SJSA1 (cell line): ENCODE measurements at places on chromosomes 12 and 14.

- DNase-seq = no peak
Measured at GRCh38 chr12:93078059-93078458, 149.0 kb upstream of the EEA1 start.

DNA sequence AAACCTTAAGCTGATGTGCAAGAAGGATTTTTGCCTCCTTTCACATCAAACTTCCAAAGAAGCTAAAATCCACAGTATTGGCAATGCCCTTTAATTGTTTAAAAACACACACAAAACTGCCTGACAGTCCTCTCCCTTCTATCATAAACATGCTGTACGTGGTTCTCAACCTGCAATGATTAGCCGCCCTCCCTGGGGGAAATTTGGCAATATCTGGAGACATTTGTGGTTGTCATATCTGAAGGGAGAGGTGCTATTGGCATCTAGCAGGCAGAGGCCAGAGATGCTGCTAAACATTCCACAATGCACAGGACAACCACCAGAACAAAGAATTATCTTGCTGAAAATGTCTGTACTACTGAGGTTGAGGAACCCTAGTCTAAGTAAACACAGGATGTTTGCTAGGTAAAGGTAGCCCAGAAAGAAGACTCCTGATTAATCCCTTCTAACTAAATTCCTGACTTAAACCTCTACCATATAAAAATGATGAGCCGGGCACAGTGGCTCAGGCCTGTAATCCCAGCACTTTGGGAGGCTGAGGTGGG, 1.2 kb downstream of the ACOT6 start:
- DNase-seq = no peak

DNA sequence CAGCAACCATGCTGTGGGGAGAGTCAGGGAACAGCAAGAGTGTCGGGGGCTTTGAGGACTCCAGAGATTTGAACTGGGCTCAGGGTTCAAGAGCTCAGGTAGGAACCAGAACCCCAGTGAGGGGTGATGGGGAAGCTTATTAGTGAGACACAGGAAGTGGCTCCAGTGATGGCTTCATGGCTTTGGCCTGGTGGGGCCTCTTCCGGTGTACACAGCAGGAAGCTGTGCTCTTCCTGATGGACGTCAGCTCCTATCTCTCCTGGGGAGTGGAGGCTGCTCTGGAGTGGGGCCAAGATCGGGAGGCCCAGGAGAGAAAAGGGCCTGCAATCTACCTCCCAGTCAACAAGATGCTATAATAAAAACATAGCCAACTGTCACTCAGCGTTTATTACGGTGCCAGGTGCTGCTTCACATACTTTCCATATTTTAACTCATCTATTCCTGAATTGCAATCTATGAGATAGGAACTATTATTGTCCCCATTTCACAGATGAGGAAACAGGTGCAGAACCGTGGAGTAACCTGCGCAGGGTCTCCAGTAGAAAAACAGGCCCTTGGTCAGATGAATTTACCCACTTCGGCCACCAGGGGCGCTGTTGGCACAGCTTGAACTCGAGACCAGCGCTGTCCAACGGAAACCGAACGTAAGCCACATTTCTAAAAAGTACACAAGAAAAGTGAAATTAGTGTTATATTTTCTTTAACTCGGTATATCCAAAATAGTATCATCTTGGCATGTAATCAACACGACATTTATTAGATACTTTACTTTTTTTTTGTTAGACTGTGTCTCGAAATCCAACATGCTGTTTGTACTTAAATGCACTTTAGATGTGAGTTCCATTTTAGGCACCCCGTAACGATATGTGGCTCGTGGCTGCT, 63.6 kb upstream of the DLK1 start:
- DNase-seq = peak; percentile 33

DNA sequence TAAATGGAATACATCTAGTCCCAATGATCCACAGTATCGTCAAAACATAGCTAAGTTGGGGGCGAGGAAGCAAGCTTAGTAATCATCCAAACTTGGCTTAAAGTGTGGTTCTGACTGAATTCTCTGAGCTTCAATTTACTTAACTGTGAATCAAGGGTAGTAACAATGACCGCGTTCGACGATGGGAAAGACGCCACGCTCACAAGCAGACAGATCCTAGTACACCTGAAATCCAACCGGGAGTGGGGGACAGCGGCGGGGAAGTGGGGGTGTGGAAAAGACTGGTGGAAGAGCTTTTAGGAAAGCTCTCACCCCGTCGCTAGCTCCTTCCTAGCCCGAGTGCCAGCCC, 433 bp downstream of the COX16 start:
- DNase-seq = no peak

- DNase-seq = no peak
Measured at GRCh38 chr12:79233341-79233781, 368.8 kb downstream of the SYT1 start.
